Stimulated activated CD4-positive, alpha-beta T cell treated with anti-CD3 and anti-CD28 coated beads, Interleukin-12 subunit alpha, Interleukin-12 subunit beta, amount 100 ng/mL, for 4 hours (primary cell): ENCODE measurements at places on chromosomes 6 and 20.

DNA sequence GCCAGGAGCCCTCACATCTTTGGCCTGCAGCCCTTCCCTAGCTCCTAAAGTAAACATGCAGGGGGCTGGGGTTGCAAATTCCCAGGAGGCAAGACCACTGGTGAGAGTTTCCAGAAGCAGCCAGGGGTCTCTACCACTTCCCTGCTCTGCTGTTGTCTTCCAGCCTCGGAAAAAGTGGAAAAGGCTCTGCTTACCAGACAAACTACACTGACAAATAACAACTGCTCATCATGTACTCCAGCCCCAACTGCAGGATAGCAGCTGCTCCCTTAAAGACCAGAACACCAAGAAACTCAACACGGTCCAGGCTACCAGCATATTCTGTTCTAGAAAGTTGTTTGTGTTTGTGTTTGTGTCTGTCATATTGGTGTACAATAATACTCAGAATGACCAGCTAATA, 187.5 kb upstream of the MARCKS start:
- DNase-seq: no peak

DNA sequence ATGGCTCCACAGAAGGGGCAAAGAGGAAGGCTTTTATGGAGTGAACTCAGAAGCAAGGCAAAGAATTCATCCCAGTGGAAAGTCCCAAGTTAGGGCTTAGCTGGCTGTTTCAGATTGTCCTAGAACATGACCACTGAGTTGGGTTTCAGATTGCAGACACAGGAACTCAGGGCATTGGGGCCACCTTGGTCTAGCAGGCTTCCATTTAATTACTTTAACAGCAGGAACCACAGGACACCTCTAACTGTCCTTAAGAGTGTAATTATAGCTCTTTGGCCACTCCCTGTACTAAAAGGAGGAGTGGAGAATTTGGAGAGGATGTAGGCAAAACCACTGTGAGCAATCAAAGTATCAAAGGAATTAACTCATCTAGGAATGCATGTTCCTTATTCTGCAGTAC, 150.6 kb upstream of the AGPAT4 start:
- no peak for DNase-seq

DNA sequence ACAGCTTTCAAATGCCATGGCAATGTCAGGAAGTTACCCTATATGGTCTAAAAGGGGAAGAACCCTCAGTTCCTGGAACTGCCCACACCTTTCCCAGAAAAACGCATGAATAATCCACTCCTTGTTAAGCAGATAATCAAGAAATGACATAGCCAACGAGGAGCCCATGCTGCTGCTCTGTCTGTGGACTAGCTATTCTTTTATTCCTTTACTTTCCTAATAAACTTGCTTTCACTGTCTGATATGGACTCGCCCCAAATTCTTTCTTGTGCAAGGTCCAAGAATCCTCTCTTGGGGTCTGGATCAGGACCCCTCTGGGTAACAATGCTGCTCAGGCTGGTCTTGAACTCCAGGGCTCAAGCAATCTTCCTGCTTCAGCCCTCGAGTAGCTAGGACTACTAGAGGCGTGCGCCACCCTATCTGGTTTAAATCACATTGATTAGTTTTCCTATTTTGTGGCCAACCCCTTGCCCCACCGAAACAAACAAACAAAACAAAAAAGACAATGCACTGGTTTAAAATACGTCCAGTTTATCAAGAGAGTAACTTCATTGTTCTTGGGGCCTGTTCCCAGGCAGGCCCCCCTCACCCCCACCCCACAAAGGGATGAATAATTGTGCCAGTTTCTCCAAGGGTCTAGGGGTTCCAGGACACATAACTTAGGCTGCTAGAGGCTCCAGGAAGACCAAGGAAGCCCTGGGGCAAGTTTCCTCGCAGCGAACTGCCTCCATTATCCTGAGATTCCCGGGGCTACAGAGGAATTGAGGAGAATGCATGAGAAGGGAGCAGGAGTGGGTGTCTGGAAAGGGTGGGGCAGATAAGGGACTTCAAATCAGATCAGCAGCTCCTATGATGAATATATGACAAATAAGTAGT, 10.1 kb upstream of the AKAP12 start:
- DNase-seq: peak; percentile 16

DNA sequence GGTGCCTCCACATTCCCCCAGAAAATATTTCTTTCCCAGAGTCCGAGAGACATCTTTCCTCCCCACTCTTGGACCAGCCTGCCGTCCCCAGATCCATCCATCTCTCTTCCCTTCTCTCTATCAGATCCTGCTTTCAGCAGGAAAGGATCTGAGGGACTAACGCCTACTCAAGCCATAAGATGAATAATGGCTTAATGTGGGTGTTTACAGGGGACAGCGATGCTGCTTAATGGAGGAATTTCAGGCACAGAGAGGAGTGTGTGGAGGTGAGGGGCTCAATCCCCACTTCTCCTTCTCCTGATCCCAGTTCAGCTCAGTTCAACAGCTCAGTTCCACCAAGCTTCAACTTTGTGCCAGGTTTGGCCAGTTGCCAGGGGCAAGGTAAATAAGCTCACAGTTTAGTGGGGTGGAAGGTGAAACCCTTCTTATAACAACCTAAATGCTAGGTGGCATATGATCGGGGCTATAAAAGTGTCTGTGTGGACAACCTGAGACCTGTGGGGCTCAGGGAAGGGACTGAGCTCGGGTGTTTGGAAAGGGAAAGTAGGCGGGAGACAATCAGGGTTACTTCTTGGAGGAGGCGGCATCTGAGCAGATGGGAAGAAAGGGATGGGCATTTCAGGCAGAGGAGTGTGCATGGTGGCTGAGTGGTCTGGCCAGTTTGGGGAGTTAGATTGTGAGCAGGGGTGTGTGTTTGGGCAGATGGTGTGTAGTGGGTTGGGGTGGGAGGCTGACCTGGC, 55.8 kb downstream of the CDH22 start:
- DNase-seq: no peak

DNA sequence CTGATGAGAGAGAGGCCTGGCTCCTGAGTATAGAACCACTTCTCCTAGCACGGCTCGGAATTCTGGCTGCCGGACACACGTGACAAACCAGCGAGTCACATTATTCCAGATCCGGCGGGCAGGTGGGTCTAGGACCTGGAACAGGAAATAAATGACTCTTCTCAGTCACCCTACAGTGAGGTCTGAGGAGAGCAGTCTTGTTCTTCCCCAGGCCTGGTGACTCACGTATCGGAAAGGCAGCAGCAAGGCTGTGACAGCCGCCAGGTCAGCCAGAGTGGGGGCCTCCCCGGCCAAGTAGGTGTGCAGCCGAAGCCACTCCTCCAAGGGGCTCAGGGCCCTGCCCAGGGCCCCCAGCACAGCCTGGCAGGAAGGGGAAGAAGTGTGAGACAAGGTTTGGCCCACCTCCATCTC, 2.8 kb downstream of the VARS1 start:
- DNase-seq: no peak

DNA sequence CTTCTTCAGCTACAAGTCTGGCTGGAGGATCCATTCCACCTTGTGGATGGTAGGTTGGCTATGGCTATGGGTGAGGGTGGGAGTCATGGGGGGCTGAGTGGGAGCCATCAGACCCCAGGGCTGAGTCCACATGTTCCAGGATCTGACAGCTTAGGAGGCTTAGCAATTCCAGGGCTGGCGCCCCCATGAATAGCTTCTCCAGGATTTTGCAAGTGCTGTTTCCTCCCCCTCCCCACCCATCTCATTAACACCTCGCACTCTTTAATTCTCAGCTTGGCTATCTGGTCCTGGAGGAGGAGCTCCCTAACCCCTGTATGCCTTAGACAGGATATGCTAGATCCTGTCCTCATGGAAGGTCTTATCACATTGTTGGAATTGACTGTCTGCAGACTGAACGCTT, 39.0 kb upstream of the ANGPT4 start:
- DNase-seq: no peak

GRCh38 chr20:39795401-39796272, 833.5 kb downstream of the DHX35 start:
- DNase-seq: no peak

DNA sequence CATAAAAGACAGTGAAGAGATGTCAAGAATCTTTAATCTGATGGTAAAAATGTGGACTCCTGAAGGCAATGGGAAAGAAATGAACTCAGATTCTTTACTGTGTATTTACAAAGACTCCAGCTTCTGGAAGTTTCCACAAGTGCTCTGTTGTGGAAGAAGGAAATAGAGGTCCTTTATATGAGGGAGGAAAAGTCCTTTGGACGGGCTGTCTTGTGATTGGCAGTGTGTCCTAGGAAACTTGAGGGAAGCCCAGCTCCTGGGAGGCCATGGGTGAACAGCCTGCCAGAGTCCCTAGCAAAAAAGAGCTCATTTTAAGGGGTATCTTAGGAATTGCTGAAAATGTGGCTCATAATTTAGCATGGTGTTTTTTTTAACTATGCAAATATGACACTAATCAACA, 92.0 kb downstream of the RNASET2 start:
- no peak for DNase-seq

GRCh38 chr6:127917766-127918165, 16.9 kb upstream of the THEMIS start:
- no peak for DNase-seq

- DNase-seq: no peak
Observed at GRCh38 chr6:44053106-44053756, 74.0 kb downstream of the MRPL14 start.

DNA sequence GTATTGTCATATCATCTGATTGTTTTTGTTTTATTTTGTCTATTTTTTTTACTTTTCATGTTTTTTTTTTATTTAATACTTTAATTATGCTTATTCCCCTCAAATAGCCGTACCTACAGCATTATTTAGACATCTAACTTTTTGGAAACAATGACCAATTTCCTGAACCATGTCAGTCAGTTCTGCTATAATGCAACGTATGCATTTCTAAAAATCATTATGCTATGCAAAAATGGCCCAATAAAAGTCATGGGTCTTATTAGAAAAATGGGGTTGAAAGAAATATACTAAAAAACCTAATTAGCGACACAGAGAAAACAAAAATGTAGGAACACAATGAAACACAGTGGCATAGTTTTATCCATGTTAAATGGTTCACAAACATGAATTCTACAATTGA, 1454.7 kb downstream of the GRIK2 start:
- DNase-seq: no peak

GRCh38 chr6:7241709-7242645, 71.0 kb downstream of the SSR1 start:
- no peak for DNase-seq
